ENCODE measurements at places on chromosomes 16 and 17.

DNA sequence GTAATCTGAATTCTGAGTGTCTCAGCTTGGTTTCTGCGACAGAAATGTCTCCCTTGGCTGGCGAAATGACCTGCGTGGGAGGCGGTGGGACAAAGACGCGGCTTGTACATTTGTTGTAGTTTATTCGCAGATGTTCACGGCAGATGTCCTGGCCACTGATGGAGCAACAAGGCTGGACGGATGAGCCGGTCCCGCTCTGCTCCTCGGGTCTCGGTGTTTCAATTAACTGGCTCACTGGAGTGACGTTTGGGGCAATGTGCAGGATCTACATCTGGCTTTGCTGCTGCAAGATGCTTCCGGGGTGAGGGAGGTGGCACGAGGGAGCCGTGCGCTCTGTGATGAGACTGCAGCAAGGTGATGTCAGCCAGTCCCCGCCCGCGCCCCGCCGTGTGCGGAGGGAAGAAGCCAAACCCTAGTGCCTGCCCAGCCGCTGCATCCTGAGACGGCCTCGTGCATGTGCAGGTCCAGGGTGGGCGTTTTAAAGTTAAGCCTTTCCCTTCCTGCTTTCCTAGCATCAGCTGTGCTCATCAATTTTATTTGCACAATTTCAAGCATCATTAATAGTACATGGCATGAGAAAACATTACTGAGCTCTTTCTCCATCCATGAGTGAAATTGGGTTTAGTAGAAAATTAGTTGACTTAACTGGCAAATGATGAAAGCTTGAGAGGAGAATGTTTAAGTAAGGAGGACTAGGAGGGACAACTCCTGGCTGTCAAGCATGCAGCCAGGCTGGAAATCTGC, 44.4 kb downstream of the MGAT5B start:
- DNase-seq = no peak

GRCh38 chr16:57265850-57266530, 18.5 kb downstream of the PLLP start:
- DNase-seq = no peak

- peak; percentile 37 for DNase-seq
Measured at GRCh38 chr17:30336369-30337171, 2.7 kb upstream of the TMIGD1 start.

DNA sequence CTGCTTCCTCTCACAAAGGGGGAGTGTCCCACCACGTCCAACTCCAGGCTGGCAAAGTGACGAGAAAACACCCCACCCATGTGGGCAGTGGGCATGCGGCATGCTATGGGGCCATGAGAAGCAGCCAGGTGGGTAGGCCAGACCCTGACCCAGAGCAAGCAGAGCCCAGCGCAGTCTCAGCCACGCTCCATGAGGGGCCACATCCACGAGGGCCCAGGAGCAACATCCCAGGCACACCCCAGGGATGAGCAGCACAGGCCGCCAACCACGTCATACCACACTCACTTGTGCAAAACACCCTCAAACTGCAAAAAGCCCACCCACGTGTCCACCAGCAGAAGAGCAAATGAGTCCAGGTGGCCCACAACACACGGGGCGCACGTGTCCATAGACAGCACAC, 117.0 kb downstream of the ZNF778 start:
- DNase-seq = no peak

GRCh38 chr17:44310609-44311376, 2.4 kb downstream of the RUNDC3A start:
- DNase-seq = no peak

DNA sequence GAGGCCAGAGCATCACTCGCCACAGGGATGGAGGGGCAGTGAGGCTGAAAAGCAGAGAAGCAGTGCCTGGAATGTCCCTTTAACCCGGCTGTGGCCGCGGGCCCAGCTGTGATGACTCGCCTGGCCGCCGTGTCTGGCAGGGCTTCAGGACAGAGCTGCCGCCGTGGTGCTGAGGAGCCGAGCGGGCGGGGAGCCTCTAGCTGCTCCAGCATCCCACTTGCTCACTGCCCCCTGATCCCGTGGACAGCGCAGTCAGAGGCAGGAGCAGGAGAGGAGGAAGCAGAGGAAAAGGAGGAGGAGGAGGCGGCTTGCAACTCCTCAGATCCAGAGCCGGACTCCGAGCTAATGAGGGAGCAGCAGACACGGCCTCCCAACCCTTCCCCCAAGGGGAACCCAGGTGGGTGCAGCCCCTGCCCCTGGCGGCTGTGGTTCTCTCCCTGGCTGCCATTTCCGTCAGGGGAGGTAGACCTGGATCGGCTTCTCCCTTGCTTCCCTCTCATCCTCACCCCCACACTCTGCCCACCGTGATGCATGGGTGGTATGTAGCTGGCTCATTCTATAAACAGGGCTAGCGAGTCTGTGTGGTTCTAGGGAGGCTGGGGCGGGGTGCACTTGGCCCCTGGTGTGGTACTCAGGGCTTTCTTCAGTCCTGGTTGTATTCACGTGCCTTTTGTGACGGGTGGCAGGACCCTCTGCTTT, 165.7 kb downstream of the CMIP start:
- DNase-seq = no peak

- DNase-seq = no peak
Measured at GRCh38 chr16:55839115-55839514, 6.2 kb upstream of the CES1 start.

DNA sequence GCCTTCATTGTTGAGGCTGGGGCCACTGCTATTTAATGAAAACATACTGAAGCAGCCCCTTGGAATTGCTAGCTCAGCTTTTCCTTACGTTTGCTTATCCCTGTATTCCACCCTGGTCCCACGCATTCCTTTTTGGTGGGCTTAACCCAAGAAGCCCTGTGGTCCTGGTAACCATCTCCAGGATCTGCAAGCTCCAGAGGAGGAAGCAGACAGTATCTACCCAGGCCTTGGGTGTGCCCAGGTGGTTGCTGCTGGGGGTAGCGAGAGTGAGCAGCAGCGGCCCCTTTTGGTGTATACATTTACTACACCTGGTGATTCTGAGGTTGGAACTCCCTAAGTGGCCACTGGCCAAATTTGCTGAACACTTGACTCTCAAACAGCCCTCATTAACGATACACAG, 97.7 kb downstream of the CBLN1 start:
- no peak for DNase-seq

- peak; percentile 68 for DNase-seq
Measured at GRCh38 chr16:1300664-1301476, 8.6 kb upstream of the UBE2I start.

GRCh38 chr17:43766413-43767052, 7.9 kb upstream of the SOST start:
- DNase-seq = peak; percentile 15

DNA sequence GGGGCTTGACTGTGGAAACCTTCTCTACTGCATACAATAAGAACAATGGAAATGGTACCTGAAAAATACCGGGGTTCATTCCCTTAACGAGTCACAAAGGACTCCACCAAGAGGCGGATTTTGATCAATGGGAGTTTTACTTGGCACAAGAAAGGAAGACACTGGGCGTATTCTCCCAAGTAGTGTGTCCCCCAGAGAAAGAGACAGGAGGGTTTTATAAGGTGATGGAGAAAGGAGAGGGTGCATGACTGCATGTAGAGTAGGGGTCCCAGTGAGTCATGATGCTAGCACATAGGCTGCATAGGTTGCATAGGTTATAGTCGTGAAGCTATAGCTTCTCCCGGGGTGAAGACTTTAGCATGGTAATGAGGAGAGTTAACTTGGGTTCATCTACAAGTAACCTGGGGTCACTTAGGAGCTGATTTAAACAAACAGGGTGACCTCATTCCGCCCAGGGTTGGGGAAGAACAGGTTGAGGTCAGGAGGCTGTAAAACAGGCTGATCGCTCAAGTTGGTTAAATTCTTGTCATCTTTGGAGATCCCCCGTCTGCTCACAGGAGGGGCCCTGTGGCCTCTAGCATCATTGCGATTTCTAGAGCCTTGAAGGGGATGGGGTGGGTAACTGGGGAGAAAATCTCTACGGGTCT, 1.5 kb downstream of the MPV17L start:
- DNase-seq = no peak

DNA sequence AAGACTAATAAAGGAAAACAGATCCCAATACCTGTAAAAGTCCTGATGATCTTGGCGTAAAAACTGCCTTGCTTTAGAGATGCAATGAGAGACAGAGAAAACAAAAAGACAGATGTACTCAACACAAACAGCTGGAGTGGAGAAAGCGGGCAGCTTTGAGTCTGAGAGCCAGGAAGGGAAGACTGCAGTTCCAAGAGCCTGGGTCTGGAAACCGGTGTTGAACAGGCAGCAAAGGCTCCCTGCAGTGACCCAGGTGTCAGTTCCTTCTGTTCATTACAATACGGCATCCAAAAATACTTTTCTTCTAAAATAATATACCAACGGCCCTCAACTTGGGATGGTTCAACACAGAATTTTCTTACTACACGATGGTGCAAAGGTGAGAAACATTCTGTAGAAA, 29.6 kb downstream of the VPS53 start:
- DNase-seq = no peak

GRCh38 chr17:76048711-76049110, 21.6 kb upstream of the EVPL start:
- DNase-seq = no peak

GRCh38 chr16:85449885-85450245, 163.3 kb upstream of the GSE1 start:
- DNase-seq = no peak

- DNase-seq = no peak
Measured at GRCh38 chr16:86466696-86467406, 43.5 kb upstream of the FOXF1 start.

DNA sequence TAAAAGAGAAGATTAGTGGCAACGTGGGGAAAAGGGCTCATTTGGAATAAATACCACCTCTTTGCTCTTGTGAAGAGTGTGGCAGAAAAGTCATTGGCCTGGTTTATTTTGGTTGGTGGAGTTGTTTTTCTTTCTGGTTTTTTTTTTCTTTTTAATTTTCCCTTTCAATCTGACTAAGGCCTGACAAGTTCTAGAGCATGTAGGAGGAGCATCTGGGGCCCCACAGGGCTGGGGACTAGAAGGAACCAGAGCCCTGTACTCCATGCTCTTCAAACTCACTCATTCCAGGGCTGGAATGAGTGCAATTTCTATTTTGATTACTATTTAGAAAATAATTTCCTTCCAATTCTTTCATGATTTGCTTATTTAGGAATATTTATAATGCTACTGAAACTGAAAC, 13.3 kb downstream of the IRX5 start:
- DNase-seq = no peak

GRCh38 chr16:85220964-85221731, 108.9 kb upstream of the CIBAR2 start:
- DNase-seq = no peak

GRCh38 chr16:88778271-88778525, 6.8 kb downstream of the PIEZO1 start:
- DNase-seq = no peak

DNA sequence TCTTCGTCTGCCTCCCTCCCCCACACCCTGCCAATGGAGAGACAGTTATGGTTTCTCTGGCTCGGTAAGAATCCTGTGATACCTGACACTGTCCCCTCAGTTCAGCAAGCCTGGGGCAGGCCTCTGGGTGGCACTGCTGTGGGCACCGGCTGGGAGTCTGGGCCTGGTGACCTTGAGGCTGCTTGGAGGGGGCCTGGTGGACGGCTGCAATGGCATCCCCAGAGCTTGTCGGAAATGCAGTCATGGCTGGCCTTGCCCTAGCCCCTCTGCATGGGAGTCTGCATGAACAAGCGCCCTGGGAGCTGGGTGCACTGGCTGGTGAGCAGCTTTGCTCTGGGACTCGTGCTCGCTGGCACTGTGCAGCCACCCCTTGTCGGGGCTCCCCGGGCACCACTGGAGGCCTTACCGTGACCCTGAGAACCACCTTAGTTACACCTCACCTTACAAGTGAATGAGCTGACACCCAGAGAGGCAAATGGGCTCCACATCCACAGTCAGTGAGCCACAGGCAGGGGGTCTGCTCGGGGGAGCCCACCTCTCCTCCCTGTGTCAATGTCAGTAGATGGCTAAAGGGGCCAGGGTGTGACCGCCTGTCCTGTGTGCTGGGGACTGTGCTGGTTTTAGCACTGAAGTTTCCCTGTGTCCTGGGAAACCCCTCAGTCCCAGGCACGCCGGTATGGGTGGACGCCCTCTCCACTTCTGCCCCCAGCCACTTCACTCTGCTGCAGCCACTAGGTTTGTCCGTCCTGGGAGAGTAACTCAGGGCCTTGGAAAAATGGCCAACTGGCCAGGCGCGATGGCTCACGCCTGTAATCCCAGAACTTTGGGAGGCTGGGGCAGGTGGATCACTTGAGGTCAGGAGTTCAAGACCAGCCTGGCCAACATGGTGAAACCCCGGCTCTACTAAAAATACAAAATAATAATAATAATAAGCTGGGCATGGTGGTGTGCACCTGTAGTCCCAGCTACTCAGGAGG, 1.4 kb downstream of the LGALS3BP start:
- no peak for DNase-seq

DNA sequence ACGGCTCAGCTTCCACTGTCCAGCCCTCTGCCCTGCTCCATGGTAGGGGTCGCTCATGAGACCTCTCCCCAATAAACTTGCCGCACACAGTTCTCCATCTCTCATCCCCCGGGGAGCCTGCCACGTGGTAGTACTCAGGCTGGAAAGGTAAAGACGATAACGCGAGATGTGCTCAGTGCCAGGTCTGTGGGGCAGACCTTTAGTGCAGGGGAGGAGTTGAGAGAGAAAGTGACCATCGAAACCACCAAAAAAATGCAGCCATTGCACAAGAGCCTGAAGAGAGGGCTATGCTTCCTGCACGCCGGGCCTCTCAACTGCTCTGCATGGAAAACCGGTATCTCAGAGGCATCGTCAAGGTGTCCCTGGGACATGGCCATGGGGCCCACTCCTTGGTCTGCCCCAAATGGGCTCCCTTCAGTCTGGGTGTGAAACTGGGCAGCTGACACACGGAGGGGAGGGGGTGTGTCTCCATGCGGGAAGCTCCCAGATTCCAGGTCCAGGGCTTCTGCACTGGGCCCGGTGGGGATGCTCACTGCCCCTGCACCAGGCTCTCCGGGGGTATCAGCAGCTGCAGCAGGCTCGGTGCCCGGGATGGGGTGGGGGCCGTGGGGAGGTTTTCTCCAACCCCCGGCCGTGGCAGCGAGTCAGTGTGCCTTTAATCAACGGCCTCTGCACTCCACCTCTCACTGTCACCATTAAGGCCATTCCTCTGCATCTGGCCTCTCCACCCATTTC, 4.7 kb upstream of the AANAT start:
- DNase-seq = no peak

DNA sequence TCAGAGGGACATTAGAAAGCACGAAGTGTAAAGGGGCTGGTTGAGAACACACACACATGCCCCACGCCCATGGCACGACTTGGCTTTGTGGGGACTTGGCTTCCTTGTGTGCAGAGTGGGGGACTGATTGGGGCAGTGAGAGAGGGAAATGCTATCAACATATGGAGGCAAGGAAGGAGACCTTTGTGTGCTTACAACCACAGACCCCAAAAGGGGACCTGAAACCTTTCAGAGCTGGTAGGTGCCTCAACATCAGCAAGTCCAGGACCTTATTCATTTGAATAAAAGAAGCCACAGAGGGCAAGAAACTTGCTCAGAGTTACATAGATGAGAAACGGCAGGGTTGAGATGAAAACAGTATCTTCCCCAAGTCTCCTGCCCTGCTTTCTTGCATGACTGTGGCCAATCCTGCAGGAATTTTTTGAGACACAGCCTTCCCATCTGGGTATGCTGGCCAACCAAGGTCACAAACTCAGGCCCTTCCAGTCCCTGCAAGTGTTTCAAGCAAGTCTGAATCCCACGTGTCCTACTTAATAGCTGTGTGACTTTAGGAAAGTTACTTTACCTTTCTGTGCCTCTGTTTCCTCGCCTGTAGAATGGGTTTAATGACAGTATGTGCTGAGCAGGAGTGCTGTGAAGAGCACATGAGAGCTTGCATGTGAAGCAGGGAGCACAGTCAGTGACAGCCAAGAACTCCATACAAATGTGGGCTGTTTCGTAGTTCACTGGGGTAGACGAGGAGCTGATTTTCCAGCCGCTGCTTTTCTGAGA, 26.2 kb downstream of the C16orf78 start:
- DNase-seq = no peak

Measured in naive B cell (primary cell).